ENCODE measurements at places on chromosomes 7 and 10.
A peak's percentile ranks its signal among the peaks of the same experiment; 100 is the strongest.

DNA sequence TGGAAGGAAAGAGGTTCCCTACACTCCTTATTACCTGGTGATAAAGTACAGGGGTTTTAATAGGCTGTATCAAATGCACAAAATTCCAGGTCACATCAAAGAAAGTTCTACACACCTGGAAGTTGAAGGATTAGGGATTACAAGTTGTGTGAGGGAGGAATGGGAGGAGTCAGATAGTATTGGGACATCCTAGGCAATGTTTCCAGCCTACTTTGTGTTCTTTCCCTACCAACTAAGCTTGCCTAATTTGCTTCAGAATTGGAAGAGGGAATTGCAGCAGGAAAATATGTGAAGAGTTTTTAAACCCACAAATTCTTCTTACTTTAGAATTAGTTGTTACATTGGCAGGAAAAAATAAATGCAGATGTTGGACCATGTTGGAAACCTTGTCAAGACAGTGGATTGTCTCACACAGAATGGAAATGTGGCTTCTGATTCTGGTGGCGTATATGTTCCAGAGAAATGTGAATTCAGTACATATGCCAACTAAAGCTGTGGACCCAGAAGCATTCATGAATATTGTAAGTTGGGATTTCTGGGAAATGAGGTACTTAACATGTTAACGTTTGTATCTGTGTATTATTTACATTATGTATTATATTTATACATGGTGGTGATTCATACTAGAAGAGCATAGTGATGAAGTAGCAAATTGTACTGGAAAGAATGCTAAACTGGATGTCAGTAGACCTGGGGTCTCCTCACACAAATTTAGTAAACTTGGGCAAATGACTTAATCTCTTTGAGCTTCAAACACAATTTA, at the start of gene LIPM:
TSS of gene LIPM (plus strand) at position 208 of the 763 bp plus-strand sequence. CDS start at position 375, 167 bp downstream.
- DNase-seq: no peak

GRCh38 chr10:71342573-71343391, 23.7 kb downstream of the SLC29A3 start:
- DNase-seq: no peak

- DNase-seq: no peak
These were observed 19.7 kb downstream of the CYTH3 start for GRCh38 chr7:6252748-6253147.

DNA sequence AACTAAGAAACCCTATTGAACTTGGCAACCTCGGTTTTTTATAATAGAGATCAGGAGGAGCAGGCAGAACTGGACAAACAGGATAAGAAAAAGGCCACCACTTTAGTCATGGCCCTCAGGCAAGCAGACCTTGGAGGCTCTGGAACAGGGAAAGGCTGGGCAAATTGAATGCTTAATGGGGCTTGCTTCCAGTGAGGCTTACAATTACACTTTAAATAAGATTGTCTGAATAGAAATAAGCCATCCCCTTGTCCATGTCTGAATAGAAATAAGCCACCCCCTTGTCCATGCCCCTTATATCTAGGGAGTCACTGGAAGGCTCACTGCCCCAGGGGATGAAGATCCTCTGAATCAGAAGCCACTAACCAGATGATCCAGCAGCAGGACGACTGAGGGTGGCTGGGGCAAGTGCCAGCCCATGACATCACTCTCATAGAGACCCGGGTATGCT, 40.6 kb downstream of the AKR1B15 start:
- DNase-seq: no peak

- DNase-seq: no peak
These were observed 3.5 kb downstream of the SHH start for GRCh38 chr7:155808549-155809331.

- DNase-seq: no peak
These were observed 70.3 kb downstream of the NRCAM start for GRCh38 chr7:108385834-108386422.

DNA sequence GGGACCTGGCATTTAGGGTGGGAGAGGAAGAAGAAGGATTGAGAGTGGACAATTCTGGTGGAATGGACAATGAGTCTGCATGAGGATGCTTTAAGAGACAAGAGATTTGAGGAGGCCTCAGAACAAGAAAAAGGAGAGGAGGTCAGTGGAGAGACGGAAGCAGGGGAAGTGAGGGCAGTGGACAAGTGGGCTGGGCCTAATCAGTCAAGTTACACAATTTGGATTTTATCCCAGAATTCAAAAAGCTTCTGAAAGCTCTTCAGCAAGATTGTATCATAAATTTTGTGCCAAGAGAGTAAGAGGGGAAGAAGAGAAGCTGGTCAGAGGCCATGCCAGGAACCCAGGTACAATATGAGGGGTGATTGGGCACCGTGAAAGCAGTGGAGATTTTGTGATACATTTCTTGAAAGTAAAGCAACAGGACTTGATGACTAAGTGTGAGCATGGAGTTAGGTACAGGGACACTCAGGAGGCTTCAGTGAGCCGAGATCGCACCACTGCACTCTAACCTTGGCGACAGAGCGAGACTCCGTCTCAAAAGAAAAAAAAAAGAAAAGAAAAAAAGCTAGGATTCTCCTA, 19.3 kb upstream of the TSPAN13 start:
- no peak for DNase-seq

- no peak for DNase-seq
These were observed 196.2 kb downstream of the BAMBI start for GRCh38 chr10:28873540-28873939.

GRCh38 chr10:133068111-133069032, 19.4 kb upstream of the ADGRA1 start:
- DNase-seq: no peak

DNA sequence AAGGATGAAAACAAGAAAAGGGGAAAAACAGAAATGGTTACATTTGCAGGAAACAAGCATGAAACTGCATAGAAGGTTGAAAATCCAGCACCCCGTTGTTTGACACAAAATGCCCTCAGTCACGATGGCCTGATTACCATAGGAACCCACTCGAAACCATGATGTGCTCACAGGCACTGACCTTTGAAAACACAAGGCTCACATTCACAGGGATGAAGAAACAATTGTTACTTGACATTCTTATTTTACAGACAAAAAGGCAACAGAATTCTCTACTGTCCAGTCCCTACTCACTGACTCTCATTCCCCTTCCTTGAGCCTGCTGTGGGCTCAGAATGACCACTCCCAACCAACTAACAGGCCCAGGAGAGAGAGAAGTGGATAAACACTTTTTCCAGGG, 131.4 kb upstream of the PDLIM1 start:
- no peak for DNase-seq

DNA sequence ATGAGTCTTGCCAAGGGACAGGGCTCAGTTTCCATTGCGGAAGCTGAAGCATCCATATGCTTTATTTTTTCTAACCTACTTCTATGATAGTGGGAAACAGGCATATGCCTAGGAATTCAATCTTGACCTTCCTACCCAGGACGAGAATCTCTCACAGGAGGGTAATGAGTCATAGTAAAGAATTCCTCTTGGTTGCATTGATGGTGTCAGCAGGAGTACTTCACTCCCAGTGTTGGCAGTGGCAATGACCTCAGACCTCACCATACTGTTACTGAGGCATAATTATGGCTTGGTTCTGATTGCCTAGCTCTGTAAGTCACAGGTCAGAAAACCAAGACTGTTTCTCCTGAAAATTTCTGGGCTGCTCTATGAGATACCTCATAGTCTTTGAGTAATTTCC, 552.9 kb downstream of the ARL4A start:
- DNase-seq: peak; percentile 44

GRCh38 chr10:83725567-83725966, 413.7 kb upstream of the GHITM start:
- DNase-seq: no peak
